Stimulated activated CD4-positive, alpha-beta T cell treated with anti-CD3 and anti-CD28 coated beads, Interleukin-4, amount 100 ng/mL, for 24 hours (primary cell): ENCODE measurements at places on chromosomes 16 and 17.
A peak's percentile ranks its signal among the peaks of the same experiment; 100 is the strongest.

GRCh38 chr16:77374384-77374783 is 60.5 kb downstream of the ADAMTS18 start:
- DNase-seq = no peak

GRCh38 chr17:58196610-58197009 is 4.1 kb downstream of the EPX start:
- no peak for DNase-seq

DNA sequence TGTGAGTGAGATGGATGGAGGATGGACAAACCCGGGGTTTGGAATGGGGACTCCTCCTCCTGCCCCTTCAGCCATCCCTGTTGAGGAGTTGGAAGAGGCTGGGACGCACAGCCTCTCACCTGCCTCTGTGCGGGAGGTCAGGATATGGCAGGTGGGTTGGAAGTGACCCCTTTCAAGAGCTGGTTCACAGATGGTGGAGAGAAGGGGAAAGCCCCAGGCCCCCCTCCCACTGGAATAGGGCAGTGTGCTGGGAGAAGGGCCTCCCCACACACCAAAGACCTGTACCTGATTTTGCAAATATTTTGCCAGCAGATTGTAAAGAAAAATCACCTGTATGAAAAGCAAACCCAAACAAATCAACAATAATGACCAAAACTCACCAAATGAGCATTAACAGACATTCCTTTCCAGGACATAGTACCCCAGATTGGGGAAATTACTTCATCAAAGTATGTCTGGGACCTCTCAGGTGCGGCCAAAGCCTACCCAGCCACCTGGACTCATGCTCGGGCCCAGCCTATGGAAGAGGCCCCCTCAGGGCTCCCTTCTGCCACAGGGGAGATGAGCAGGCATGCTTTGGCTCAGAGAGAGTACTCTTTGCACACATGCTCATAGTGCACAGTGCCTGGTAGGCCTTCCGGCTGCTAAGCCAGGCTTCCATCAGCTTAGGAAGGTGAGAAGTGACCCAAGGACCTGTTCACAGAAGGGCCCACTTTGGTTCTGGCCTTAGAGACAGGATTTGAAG is 7.8 kb downstream of the SLC47A2 start:
- DNase-seq = no peak

- no peak for DNase-seq
Observed at GRCh38 chr17:37551788-37552187, 57.4 kb downstream of the SYNRG start.

GRCh38 chr17:77233635-77234334 is 93.0 kb downstream of the SEC14L1 start:
- DNase-seq = no peak

- DNase-seq = no peak
Observed at GRCh38 chr17:4229627-4230541, 33.9 kb downstream of the ANKFY1 start.

DNA sequence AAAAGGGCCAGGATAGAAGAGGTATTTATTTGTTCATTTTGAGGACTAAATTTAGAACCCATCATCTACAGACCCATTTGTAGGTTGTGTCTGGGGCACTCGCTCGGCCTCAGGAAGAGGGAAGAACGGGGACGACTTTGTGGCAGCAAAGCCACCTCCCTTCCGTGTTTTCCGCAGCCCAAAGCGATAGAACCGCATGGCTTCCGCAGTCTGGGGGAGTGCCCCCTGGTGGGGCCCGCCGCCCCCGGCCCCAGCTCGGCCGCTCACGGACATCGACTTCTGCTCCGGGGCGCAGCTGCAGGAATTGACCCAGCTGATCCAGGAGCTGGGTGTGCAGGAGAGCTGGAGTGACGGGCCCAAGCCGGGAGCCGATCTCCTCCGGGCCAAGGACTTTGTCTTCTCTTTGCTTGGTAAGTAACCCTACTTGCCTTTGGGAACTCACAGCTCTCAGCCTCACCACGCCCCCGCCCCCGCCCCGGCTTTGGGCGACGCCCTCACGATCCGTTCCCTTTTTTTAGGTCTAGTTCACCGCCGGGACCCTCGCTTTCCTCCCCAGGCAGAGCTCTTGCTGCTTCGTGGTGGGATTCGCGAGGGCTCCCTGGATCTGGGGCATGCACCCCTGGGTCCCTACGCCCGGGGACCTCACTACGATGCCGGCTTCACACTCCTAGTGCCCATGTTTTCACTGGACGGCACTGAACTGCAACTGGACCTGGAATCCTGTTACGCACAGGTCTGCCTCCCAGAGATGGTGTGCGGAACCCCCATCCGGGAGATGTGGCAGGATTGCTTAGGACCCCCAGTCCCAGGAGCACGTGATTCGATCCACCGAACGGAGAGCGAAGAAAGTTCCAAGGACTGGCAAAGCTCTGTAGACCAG is 681 bp downstream of the TMEM102 start:
- peak; percentile 51 for DNase-seq

DNA sequence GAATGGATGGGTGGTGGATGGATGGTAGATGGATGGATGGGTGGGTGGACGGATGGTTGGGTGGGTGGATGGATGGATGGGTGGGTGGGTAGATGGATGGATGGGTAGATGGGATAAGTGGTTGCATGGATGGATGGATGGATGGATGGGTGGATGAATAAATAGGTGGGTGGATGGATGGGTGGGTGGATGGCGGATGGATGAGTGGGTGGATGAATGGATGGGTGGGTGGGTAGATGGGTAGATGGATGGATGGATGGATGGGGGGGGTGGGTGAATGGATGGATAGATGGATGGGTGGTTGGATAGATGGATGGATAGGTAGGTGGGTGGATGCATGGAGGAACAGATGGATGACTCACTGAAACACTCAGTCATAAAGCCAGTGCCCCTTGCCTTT is 51.0 kb upstream of the FASN start:
- DNase-seq = no peak
